ENCODE measurements at places on chromosomes 5 and 9.

DNA sequence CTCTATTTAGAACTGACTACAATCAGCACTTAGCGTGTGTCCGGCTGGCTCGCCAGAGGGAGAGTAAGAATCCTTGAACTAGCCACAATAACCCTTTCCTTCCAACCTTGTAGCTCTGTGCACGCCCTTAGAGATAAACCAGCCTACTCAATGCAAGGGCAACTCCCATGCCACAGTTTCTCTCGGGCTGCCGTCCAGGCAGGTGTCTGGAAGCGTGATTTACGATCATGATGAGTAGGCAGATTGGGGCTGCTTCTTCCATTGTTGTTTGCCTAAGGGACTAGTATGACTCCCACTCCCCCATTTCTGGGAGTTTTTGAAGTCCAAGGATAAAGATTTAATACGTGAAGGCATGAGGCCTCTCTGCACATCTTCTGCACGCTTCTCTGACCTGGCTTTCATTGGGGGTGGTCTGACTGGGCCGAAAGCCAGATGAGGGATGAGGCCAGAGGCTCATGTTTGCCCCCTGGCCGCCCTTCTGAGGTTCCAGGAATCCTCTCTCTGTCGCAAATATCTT, 134.0 kb upstream of the MYO10 start:
- no peak for DNase-seq

GRCh38 chr9:78714576-78714975, 417.7 kb downstream of the PSAT1 start:
- DNase-seq = no peak

DNA sequence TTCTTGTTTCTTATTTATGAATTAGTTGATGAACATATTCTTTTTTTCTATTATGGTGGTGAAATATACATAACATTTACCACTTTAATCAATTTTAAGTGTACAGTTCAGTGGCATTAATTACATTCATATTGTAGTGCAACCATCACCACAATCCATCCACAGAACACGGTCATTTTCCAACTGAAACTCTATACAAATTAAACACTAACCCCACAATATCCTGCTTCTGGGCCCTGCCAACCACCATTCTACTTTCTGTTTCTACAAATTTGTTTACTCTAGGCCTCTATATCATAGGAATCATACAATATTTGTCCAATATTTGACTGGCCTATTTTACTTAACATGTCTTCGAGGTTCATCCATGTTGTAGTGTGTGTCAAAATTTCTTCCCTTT, 7.3 kb downstream of the GCNT4 start:
- no peak for DNase-seq

DNA sequence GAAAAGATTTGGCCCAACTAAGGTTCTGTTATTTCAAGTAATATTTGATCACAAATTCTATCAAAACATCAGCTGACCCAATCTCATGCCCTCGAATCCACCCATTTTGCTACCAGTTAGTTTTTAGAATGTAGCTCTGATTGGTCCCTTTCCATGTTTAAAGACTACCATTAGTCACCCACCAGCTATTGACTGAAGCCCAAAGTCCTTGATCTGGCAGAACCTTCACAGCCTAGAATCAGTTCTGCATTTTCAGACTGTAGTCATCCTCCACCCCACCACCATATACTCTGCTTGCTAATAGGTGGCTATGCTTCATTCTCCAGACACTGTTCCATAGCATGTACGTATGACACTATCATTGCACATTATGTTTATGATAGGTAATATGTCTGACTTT, 182.2 kb upstream of the TARS1 start:
- DNase-seq = no peak

- DNase-seq = no peak
These were observed 21.9 kb upstream of the CFAP95 start for GRCh38 chr9:69798744-69799143.

DNA sequence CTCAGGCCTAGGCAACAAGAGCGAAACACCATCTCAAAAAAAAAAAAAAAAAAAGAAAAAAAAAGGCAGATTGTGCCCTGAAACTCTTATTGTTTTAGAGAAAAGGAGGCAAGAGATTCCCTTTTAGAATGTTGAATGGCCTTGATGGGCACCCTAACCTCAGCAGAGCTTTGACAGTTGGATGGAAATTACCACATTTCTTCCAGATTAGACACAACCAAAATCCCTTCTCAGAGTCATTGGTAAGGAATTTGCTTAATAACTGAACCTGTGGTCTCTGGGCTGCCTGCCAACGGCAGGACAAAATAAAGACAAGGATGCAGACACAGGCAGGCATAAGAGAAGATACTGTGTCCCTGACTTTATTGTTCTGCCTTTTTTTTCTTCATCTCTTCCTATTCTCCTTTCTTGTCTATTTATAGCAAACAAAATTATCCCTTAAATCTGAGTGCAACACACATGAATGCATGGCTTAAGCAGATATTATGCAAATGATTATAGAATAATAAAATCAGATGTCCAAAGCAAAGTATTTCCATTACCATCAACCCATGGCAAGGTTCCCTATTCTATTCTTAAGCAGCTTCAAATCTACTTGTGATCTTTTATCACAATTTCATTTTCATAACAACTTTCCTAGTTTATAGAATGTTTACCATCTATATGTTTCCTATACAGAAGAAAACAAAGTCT, 37.3 kb upstream of the TRIO start:
- DNase-seq = no peak

GRCh38 chr9:116951588-116952435, 264.7 kb downstream of the TRIM32 start:
- DNase-seq = no peak

DNA sequence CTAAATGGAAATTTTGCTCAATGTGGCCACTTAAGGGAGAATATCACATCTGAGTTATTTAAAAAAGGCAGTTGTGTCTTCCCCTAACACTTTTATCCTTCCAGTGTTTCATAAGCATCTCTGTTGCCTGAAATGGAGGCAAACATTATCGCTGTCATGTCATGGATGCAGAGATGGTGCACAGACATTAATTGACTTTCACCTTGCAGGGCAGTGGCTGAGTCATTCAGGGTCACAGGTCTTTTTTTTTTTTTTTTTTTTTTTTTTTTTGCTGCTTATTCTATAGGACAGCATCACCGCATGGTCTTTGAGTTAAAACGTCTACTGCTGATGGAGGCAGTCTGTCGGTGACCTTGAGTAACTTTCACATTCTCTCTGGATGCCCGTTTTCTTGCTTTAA, 36.3 kb upstream of the KLF9 start:
- DNase-seq = no peak

DNA sequence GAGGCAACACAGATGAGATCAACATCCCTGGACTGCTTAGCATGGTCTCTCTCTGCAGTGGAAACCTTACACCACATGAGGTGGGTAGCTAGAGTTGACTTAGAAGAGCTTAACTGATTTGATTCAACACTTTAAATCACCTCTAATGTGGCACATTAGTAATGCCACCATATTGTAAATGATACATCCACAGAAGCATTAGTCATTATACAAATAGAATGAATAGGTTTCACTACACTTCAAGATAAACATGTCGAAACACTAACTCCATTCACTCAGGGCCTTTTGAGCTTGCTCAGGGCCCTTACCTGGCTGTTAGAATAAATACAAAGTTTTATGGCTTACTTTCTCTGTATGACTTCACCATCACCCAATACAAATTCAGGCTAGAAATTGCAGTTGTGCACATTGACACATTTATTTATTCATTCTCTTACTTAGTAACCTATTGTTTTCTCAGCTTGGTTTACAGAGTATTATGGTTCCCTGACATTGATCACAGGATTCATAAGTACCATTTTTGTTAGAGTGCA, 9.3 kb upstream of the SMAD5 start:
- no peak for DNase-seq

DNA sequence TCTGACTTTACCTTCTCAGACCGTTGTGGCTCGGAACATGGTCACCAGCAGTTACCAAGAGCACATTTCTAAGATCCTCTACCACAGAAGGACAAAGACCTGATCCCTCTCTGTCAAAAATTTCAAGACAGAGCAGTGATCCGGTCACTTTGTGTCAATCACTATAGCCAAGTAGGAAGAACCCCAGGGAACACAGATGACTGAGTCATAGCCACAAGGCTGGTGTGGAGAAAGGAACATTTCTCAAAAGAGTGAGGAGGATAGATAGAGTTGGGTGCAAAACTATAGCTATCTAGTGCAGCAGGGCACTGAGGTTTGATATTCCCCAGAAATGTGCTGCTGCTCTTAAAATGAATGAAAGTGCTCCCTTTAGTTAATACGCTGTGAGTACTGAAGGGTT, 130.7 kb upstream of the SMIM23 start:
- no peak for DNase-seq

DNA sequence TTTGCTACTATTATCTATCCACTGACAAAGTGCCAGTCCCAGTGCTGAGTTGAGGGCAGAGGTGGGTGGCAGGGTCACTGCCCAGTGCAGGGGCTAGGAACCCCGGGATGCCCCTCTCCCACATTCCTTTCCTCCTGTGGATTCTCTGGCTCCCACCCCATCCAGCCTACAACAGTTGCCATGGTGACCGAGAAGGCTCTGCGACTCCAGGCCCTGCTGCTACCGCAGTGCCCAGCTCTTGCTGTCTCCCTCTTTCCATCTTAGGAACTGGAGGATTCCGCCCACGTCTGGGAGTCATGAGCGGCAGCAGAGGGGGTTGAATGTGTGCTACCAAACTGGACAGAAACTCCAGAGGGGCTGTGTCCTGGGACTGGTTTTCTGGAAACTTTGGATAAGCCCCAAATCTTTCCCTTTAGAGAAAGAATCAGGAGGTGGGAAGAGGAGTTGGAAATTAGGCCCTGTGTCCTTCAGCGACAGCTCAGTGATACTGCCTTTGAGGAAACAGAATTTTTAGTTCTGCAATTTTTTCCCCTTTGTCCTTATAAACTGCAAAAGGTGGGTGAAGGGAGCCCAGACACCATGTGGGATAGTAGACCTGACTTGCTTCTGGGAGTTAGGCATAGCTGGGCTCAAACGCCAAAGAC, 20.7 kb upstream of the C5orf47 start:
- no peak for DNase-seq

- no peak for DNase-seq
These were observed 92.1 kb upstream of the PHYKPL start for GRCh38 chr5:178324481-178325310.

- no peak for DNase-seq
These were observed 1453.3 kb downstream of the MAT2B start for GRCh38 chr5:164958688-164959087.

DNA sequence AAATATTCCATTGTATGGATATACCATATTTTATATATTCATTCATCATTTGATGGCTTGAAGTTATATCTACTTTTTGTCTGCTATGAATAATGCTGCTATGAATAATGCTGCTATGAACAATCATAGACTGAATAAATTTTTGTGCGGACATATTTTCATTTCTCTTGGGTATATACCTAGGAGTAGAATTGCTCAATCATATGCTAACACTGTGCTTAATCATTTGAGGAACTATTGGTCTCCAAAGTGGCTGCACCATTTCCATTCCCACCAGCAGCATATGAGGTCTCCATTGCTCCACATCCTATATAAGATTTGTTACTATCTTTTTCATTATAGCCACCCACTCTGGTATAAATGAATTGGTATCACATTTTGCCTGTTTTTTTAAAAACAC, 18.3 kb upstream of the TEK start:
- no peak for DNase-seq

DNA sequence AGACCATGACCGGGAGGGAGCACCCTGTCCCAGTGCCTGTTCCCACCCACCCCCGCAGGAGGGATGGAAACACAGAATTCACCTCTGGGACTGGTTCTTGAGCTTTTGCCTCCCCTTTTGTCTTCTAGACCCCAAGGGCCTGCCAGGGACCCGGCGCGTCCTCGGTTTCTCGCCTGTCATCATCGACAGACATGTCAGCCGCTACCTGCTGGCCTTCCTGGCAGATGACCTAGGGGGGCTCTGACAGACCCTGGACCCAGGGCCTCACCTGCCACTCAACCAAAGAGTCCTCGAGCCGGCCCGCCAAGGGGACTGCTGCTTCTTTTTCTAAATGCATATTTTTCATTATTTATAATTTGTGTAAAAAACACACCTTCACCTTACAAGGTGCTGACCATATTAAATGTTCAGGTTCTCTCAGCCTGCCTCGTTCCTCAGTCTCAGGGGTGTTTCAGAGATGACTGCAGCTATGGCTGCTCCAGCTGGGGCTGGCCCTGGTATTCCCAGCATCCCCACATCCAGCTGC, 16.9 kb downstream of the CARD19 start:
- DNase-seq = no peak

GRCh38 chr9:131319486-131319885, 30.0 kb downstream of the PLPP7 start:
- DNase-seq = no peak

DNA sequence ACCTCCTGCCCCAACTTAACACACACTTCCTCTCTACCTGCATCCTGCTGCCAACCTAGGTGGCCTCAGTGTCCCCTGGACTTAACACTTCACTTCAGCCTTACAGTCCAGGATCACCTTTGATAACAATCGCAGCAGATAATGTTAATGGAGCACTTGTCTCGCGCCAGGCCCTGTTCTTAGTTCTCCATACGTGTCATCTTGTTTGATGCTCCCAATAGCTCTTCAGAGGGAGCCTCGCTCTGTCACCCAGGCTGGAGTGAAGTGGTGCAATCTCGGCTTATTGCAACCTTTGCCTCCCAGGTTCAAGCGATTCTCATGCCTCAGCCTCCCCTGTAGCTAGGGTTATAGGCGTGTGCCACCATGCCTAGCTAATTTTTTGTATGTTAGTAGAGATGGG, 62.7 kb upstream of the SHB start:
- DNase-seq = no peak

- DNase-seq = peak; percentile 59
These were observed 10.1 kb downstream of the EEIG1 start for GRCh38 chr9:127970401-127971313.

DNA sequence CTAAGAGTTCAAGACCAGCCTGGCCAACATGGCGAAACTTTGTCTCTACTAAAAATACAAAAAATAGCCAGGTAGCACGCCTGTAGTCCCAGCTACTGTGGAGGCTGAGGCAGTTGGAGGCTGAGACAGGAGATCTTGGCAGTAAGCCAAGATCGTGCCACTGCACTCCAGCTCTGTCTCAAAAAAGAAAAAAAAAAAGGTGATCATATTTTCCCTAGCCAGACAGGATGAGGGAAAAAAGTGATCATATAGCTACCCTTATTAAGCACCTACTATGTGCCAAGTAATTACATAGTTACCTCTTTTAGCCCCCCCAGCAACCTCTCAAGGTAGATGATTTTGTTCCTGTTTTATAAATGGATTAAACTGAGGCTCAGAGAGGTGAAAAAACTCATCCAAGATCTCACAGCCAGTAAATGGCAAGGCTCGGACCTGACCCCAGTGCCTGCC, 18.1 kb upstream of the RPL26L1 start:
- DNase-seq = no peak

- no peak for DNase-seq
These were observed 15.7 kb upstream of the AGXT2 start for GRCh38 chr5:35063414-35063813.

DNA sequence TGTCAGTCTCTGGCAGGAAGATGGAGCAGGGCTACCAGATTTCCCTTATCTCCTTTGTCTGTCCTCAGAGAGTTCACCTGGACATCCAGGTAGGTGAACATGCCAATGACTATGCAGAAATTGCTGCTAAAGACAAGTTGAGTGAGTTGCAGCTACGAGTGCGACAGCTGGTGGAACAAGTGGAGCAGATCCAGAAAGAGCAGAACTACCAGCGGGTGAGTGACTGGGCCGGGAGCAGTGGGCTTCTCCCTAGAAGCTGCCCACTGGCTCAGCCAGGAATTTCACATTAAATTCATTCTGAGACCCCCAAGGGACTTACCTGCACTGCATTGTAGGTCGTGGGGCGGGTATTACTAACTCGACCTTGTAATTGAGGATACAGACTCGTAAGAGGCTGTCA, 2.1 kb downstream of the TMED9 start:
- DNase-seq = no peak

GRCh38 chr9:95116002-95116807, 201.3 kb downstream of the FANCC start:
- DNase-seq = no peak
